ENCODE measurements at places on chromosomes 5 and 9. TPM values are rescaled to one million over a fixed set of nuclear protein-coding genes. Genes with fewer than 3 reads are reported as not detected.

Gene TNC
- total RNA-seq: 0.22 TPM

Gene TMEFF1
- 10.5 TPM for total RNA-seq

Gene CER1
- total RNA-seq: not detected

Gene CCNO
- total RNA-seq: not detected

Gene AQP7
- total RNA-seq: not detected

Gene PCDH12
- total RNA-seq: 22.2 TPM

Gene INIP
- 15.1 TPM for total RNA-seq

Gene TMEM174
- not detected for total RNA-seq

Gene SIT1
- not detected for total RNA-seq

DNA sequence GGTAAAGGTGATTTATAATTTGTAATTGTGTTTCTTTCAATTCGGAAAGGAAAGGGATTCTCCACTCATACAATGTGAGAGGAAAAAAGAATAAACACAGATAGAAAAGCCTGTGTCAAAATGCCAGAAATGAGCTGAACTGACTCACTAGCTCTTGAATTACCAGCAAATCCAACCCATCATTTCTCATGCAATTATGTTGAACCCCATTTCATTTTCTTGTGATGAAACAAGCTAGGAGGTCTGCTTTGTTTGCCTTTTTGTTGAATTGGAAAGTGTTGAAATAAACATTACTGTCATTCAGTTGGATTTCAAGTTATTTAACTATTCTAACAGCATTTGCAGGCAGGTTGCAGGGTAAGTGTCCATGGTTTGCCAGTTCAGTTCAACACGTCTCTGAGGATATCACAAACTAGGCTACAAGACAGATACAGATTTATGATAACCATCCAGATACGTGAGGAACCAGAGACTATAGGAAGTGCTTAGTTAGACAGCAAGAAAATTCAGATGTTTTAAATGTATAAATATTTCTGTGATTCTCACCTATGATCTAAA lies 547.2 kb downstream of the MAT2B start:
- DNase-seq: peak; percentile 58

GRCh38 chr9:92353051-92353450 lies 27.3 kb downstream of the CENPP start:
- no peak for DNase-seq

GRCh38 chr9:120757026-120757913 lies 35.9 kb downstream of the FBXW2 start:
- DNase-seq: no peak

DNA sequence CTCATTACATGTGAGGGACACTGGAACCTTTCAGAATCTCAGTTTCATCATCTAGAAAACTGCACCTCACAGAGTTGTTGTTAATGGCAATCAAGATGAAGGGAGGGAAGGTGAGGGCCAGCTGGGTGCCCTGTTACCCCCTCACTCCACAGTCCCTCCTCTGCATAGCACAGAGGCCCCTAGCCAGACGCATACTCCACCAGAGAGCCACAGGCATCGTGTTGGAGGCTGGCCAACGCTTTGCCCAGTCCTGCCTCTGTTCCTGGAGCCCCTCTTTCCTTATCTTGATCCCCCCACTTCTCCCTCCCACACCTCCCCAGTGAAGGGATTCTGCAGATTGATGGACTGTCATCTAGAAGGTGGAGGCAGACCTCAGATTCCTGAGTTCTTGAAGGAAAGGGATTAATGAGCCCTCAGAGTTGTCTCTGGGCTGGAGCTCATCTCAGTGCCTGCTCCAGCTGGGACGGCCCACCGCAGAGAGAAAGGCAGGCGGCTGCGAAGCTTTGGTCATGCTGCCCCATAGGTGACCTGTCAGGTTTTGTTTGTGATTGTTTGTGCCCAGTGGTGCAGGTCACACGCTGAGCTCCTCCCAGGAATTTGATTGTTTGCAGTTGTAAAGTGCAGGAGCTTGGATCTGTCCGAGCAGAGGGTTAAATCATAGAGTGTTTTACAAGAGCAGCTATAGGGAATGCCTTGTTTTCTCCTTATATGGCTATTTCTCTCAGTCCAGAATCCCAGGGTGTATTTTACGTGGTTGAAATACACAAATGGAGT lies 487.3 kb downstream of the CCDC171 start:
- no peak for DNase-seq

DNA sequence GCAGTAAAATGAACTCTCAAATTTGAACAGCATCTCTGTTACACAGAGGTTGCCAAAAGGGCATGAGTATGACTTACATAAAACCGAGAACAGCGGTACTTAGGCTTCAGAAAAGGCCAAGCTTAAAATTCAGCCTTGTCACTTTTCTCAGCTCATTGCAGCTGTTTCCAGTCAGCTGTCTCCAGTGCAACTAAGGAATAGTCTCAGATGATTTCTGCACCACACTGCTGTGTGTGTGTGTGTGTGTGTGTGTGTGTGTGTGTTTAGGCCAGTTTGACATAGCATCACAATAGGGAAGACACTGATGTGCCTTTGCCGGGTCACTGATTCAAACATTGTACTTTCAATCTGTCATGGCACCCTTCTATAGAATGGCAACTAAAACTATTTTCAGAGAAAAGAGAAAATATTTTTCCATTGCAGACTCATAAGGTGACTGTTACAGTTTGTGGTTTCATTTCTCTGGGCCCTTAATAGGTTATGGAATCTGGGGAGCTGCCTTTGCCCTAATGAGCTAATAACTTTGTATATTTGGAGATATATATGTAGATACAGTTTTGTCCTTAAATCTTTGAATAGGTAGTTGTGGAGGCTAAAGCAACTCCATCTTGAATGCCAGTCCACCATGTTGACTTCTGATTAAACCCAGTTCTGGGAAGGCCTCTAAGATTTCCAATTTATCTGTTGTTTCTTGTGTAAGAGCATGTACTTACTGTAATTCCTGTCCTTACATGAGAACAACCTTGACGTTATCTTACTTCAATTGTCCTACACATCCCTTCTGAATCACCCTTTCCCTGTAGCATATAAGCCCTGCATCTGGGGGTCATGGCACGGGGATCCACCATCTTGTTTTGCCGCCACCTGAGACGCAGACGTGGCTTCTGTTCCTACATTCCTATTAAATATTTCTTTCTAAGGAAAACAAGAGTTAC lies 4.5 kb downstream of the LSM11 start:
- no peak for DNase-seq

- DNase-seq: no peak
Measured at GRCh38 chr5:96326902-96327301, 106.1 kb downstream of the PCSK1 start.

- no peak for DNase-seq
Measured at GRCh38 chr5:5146530-5147160, 6.5 kb downstream of the ADAMTS16 start.

- DNase-seq: no peak
Measured at GRCh38 chr5:17272111-17272510, 54.7 kb downstream of the BASP1 start.

GRCh38 chr5:39618391-39618790 lies 193.6 kb upstream of the DAB2 start:
- DNase-seq: no peak

- DNase-seq: no peak
Measured at GRCh38 chr5:140548791-140549190, 1.3 kb downstream of the EIF4EBP3 start.

DNA sequence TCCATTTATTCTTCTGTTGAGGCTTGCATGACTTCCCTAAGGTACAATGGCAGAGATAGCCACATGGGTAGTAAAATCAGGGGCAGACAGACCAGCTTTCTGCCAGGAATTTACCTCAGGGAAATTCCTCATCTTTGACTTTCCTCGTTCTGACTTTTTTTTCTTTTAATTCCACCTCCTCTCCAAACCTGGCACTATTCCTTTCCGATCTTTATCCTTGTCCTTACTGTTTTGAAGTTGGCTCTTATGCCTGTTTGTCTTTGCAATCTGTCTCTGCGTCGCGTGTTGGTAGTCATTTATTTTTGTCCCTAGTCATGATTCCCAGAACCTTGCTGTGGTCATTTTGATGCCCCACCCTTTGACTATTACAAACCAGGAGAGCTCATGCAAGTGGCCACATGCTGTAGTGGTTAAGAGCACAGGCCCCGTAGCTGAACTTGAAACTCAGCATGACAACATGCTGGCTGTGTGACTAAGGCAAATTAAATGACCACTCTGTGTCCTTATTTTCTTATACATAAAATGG lies 19.0 kb downstream of the TMC1 start:
- DNase-seq: no peak

DNA sequence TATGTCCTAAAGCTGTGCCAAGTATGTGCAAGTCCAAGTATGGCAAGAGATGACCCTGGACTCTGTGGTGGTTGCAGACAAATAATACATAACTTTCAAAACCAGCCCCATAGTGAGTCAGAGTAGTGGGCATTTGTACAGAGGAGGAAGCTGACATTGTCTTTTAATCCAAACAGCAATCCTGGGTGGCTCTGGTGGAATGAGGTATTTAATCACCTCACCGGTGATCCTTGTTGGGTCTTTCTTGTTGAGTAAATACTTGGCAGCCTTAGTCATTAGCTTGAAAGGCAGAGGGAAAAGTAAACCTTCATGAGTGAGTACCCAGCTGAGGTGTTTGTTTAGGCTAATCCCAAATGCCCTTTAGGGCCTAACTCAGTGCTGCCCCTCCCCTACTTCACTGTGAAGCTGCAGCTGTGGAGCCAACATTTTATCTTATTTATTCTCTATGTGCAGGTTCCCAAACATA lies 148.7 kb upstream of the SLC12A2 start:
- DNase-seq: peak; percentile 51

DNA sequence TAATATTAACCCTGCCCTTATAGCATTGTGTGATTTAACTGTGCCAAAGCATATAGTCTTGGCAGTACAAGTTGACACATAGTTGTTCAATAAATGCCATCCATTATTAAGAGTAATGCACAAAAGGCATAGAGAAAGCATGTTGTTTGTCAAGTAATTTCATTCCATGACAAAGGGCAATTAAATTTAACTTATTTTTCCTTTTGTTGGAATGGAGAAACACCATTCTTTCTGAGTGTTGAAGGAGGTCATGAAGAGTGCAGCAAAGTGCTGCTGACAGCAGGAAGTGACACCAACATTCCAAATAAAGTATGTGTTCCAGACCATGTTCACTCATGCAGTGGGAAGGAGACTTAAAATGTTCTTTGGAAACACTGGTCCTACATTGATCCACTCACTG lies 29.1 kb downstream of the ANKDD1B start:
- peak; percentile 88 for DNase-seq

GRCh38 chr5:61496860-61497259 lies 164.8 kb downstream of the ZSWIM6 start:
- no peak for DNase-seq

DNA sequence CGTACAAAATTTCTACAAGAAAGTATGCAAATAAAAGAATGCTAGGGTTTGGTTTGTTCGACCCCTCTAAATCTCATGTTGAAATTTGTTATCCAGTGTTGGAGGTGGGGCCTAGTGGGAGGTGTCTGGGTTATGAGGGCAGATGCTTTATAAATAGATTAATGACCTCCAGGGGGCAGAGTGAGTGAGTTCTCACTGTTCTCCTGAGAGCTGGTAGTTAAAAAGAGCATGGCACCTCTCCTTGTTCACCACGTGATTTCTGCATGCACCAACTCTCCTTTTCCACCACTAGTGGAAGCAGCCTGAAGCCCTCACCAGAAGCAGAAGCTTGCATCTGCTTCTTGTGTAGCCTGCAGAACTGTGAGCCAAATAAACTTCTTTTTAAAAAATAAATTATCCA lies 50.4 kb upstream of the FAM170A start:
- peak; percentile 21 for DNase-seq

- no peak for DNase-seq
Measured at GRCh38 chr5:158139161-158139560, 280.2 kb upstream of the CLINT1 start.

- DNase-seq: peak; percentile 56
Measured at GRCh38 chr9:36064448-36065037, 27.8 kb downstream of the RECK start.

DNA sequence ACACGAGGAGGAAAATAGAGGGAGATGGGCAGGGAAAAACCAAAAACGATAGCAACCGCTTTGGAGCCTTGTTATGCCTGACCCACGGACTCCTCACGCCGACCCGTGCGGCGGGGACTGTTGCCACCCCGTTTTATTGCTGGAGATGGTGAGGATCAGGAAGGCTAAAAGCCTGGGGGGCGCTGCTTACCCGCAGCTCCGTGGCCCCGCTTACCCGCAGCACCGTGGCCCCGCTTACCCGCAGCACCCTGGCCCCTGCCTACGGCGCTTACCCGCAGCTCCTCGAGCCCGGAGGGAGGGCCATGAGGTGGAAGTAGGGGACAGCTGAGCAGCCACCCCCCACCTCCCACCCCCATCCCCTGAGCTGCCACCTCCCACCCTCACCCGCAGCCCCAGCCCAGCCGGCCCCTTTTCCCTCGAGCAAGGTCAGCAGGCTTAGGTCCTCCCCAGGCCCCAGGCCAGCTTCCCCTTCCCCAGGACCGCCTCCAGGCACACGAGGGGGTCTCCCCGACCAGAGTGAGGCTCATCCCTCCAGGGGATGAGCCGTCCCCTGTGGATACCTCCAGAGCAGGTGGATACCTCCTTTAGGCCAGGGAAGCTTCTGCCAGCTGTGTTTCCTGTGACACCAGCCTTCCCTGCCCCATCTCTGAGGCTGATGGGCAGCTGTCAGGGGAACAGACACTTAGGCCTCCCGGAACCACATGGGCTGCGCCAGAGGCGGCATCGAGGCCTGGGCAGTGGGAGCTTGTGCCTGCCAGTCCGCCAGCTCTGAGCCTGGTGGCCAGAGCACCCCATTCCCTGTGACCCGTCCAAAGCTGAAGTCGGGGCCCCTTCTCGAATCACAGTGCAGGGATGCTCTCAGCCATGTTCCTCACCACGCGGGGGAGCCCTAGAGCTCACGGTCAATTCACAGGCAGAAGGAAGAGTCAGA lies 92.3 kb downstream of the LMX1B start:
- DNase-seq: peak; percentile 41

DNA sequence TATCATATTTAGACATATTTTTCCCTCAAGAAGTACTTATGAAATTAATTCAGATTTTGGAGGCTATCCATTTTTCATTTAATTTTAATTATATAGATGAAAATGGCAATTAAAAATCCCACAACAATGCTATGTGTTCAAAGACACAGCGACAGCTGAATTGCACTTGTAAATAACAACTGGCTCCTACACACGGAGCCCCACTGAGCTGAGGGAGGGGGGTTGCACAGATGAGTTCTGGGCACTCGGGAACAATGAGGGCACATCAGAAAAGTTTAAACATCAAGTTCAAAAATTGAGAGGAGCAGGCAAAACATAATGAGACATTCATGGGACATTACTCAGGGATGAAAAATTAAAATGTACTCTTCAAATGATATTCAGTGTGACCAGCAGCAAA lies 104.9 kb downstream of the MARCHF3 start:
- no peak for DNase-seq

DNA sequence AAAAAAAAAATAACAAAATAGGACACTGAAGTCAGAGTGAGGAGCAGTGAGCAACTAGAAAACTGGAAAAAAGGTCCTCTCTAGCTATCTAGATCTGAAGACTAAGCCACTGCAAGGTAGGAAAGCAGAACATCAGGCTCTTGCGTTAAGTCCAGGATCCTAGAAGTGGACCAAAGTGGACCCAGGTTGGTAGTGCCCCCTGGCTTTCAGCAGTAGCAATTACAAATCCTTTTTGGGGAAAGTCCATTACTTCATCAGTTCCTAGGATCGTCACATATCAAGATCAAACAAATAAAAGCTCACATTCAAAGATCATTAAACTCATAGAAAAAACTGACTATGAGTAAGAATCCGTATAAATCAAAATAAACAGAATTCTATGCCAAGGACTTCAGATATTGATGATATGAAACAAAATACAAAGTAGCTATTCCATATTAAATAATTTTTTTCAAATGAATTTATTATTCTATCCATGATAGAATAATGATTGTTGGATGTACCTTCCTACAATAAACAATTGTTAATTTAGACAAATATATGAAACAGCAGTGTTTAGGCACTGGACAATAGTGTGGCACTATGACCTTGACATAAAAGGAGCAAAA lies 6.5 kb upstream of the RICTOR start:
- DNase-seq: peak; percentile 80
